Stimulated activated naive B cell treated with anti-CD40 and anti-IgM and Interleukin-4, amounts not matched to agents 10 μg/mL and 1 μg/mL and 100 μg/mL, for 72 hours (primary cell): ENCODE measurements at places on chromosomes 7 and 10.

DNA sequence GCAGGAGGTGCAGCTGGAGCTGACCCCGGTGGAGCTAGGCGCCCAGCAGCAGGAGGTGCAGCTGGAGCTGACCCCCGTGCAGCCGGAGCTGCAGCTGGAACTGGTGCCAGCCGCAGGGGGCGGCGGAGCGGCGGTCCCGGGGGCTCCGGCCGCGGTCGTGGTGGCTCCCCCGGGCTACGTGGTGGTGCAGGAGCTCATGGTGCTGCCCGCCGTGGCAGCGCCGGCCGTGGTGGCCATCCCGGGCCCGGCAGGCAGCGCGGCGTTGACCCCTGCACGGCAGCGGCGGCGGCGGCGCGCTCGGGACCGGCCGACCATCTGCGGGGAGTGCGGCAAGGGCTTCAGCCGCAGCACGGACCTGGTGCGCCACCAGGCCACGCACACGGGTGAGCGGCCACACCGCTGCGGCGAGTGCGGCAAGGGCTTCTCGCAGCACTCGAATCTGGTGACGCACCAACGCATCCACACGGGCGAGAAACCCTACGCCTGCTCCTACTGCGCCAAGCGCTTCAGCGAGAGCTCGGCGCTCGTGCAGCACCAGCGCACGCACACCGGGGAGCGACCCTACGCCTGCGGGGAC lies 6.8 kb downstream of the ZNF853 start:
- DNase-seq = no peak

- DNase-seq = no peak
Measured at GRCh38 chr7:34322841-34323240, 335.2 kb upstream of the NPSR1 start.

DNA sequence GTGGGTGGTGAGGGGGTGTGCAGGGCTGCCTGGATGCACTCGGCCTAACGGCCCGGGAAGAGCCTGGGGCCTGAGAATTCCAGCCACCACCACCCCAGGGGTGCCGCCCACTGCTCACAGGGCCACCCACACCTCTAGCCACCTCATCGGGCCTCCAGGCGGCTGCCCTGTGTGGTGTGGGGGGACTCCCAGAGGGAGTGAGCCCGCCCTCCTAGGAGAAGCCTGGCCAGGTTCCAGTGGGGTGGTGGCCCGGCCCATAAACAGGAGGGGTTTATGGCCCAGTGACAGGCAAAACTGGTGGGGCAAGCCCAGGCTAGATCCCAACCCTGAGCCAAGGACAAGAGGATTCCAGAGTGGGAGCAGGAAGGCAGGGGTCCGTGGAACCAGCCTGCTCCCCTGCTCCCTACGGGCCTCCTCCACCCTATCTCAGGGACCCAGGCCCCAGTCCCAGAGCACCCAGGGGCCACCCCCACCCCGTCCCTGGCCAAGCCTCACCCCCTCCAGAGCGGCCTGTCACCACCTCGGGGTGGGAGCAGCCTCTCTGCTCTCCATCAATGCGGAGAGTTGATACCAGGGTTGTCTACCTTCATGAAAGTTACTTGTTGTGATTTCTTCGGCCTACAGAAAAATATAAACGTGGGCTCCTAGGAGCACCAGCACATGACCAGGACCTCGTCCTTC lies 20.2 kb upstream of the PDGFA start:
- no peak for DNase-seq

DNA sequence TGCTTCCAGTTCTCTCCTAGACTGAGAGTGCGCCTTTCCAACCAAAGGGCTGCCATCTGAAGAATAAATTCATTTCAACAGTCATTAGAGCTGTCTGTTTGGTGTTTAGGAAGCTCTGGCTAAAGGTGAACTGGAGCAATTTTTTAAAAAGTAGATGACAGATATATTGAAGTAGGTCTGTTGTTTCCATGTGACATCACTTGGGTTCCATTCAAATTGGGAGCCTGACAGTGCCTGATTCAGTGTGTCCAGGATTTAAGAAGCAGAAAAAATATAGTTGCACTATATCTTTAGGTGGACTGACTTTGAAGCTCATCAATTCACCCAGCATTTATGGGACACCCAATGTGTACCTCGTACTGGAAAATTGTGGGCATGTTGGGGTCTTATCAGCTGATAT lies 367.7 kb downstream of the BBS9 start:
- DNase-seq = no peak

DNA sequence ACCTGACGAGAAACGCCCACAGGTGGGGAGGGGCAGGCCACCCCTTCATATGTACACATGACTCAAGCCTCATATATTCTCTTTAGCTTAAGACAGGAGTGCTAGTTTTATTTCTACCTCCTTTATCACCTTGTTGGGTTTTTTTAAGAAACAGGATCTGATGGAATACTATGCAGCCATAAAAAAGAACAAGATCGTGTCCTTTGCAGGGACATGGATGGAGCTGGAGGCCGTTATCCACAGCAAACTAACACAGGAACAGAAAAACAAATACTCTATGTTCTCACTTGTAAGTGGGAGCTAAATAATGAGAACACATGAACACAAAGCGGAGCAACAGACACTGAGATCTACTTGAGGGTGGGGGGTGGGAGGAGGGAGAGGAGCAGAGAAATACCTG lies 11.2 kb upstream of the HUS1 start:
- no peak for DNase-seq

- no peak for DNase-seq
Measured at GRCh38 chr10:131697476-131698128, 203.2 kb upstream of the PPP2R2D start.

GRCh38 chr10:119090968-119091367 lies 10.4 kb upstream of the EIF3A start:
- DNase-seq = no peak

- DNase-seq = no peak
Measured at GRCh38 chr7:8418629-8419245, 14.7 kb upstream of the NXPH1 start.

GRCh38 chr10:82910301-82910700 lies 1035.3 kb downstream of the NRG3 start:
- DNase-seq = no peak

DNA sequence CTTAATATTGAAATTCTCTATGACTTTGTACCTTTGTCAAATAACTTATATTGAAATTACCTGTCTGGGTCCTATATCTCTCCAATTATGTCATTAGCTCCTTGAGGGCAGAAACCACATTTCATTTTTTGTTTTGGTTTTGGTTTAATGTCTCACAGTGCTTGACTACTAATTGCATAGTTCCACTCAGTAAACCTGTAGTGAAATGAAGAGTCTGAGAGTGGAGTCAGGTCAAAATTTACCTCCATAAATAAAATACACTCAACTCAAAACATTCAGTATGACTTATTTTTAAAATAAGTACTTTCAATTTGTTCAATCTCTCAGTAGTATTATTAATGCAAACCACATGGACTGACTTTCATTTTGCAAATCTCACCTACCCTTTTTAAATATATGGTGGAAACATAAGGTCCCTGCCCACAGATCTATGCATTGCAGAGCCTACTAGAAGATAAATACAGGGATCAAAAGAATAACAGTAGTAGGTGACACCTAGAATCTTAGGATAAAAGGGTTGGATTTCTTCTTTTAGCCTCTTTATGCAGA lies 32.5 kb downstream of the PDE1C start:
- DNase-seq = no peak

- DNase-seq = no peak
Measured at GRCh38 chr10:1449572-1450205, 287.6 kb downstream of the ADARB2 start.

DNA sequence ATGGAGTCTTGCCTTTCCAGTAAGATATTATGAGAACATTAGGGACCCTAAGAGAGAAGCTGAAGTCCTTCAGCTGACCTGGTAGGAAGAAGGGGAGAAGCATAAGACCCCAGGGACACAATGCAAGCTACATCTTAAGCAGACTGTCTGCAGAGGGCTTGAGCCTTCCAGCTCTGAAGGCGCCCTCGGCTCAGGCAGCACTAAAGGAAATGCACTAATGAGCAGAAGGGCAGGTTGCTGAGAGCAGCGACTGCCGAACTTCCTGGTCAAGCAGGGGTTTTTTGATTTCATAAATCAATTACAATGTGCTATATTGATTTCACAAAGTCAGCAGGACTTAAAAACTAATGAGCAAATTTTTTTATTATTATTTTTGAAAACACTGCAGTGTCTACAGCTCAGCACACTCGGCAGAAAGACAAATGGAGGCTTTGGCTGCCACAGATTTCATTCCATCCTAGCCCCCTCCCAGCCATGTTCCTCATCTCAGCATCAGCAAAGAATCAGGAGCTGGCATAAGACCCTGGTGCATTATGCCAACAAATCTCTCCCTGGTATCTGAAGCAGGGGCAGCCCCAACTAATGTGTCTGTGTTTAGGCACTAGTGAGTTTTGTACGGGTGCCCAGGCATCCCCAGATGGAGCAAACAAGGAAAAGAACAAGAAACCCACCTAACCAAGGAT lies 57.1 kb downstream of the LRRTM3 start:
- no peak for DNase-seq

DNA sequence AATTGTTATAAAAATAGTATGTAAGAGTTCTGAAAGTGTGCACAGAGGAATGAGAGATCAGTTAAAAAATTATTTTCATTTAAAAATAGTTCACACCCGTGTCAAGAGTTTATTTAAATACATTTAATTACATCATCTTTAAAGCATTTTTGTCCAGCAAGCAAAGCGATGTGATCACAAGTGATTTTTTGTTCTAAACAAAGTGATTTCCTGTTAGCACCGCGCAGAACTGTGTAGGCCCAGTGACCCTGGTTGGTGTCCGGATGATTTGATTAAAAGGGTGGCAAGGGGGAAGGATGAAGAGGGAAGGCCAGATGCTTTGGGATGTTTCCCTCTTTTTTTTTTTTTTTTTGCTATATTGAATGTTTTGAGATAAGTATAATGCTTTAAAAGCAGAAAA lies 227.8 kb upstream of the PITRM1 start:
- DNase-seq = no peak

GRCh38 chr10:86856156-86856555 lies 99.7 kb downstream of the BMPR1A start:
- no peak for DNase-seq
